Activated naive CD4-positive, alpha-beta T cell treated with anti-CD3 and anti-CD28 coated beads, Interleukin-2, amount 50 U/mL, for 72 hours (primary cell): ENCODE measurements at places on chromosomes 4 and X.

DNA sequence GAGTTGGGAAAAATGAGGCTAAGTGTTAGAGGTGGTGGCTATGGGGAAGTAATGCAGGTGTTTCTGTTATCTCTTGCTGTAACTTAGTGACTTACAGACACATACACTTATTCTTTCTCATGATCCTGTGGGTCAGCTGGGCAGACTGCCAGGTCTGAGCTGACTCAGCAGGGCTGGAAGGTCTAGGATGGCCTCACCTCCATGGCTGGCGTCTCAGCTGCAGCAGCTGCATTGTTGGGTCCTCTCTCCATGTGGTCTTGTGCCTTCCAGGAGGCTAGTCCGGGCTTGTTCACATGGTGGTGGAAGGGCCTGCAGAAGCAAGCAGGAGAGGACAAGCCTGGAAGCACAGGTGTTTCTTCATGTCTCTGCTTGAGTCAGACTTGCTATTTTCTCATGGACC lies 172.7 kb downstream of the NHS start:
- DNase-seq = no peak

DNA sequence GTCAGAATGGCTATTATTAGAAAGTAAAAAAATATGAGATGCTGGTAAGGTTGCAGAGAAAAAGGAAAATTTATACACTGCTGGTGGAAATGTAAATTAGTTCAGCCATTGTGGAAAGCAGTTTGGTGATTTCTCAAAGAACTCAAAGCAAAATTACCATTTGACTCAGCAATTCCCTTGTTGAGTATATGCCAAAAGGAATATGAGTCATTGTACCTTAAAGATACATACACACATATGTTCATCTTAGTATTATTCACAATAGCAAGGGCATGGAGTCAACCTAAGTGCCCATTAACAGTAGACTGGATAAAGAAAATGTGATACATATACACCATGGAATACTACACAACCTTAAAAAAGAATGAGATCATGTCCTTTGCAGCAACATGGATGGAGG lies 148.2 kb downstream of the COMMD8 start:
- DNase-seq = no peak

GRCh38 chrX:138485767-138486166 lies 225.8 kb downstream of the FGF13 start:
- DNase-seq = no peak

GRCh38 chr4:73751166-73751565 lies 10.8 kb downstream of the CXCL8 start:
- DNase-seq = no peak

- DNase-seq = no peak
These were observed 92.2 kb downstream of the DDIT4L start for GRCh38 chr4:100098011-100098545.

- DNase-seq = no peak
These were observed 22.0 kb downstream of the SORCS2 start for GRCh38 chr4:7214359-7214758.

DNA sequence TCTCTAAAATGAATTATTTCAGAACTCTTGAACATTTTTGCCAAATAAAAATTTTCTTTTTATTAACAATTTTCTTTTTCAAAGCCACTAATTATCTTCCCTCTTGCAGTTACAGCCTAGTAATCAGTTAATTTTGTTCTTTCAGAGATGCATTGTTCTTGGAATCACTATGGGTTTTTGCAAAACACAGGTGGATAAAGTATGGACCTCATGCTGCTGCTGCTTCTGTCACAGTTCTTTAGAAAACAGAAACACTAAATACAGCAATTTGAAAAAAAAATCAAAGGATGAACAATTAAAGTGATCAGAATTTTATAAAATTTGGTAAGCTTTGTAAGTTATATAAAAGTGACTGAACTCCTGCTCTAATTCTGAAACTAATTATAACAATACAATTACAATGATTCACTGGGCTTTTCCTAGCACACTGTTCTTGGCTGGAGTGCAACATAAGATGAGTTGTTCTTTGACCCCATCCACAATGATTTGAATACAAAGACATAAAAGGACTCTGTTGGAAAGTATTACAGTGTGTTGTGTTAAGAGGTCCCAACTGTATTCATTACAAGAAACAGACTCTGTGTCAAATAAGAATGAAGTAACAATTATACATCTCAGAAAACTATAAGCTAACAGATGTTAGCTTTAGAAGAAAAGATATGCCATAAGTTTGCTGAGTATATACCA lies 59.4 kb upstream of the GK2 start:
- no peak for DNase-seq

- no peak for DNase-seq
These were observed 43.2 kb downstream of the GALNT7 start for GRCh38 chr4:173211838-173212237.

GRCh38 chr4:13032936-13033335 lies 451.2 kb downstream of the RAB28 start:
- DNase-seq = no peak

GRCh38 chr4:172521248-172521647 lies 647.4 kb upstream of the GALNT7 start:
- no peak for DNase-seq

DNA sequence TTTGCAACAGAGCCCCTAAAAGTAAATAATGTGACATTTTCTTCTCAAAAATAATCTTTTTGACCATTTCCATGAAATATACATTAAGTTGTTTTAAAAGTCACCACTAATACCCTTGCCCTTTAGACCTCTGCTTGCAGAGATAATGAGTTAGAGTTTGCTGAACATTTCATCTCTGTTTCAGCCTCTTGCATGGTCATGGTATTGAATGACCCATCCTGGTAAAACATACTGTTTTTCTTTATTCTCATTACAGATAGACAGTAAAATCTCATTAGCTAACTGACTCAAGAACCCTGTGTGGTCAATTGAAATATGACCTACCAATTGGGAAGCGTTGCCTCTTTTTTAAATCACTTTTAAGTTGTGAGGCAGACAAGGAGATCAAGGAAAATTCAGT lies 916.7 kb downstream of the PDHA2 start:
- DNase-seq = no peak

GRCh38 chr4:93384241-93384640 lies 444.3 kb upstream of the ATOH1 start:
- DNase-seq = no peak

- no peak for DNase-seq
These were observed 101.9 kb downstream of the AMMECR1 start for GRCh38 chrX:110216027-110216426.

DNA sequence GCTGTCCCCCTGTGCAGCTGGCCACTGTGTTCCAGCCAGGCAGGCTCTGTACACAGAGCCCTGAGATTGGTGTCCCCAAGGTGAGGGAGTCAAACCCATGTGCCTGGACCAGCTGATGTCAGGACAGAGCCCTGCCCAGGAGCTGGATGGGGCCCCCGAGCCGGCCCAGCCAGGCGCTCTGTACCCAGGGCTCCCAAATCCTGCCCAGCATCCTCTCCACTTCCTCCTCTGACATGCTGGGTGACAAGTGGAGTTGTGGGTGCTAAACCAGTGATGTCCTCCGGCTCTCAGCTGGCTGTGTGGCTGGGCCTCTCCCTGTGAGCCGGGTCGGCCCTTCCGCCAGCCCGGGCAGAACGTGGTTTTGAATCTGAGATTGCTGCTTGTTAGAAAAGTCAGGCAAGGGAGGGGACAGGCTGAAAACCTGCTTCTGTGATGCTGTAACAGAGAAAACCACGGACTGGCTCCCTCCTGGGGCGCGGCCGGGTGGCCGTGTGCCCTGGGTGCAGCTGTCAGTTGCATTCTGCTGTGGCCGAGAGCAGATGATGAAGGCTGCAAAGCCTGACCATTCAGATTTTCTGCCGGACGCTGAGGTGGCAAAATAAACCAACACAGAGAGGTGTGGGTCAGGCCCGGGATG lies 7.9 kb upstream of the CPLX1 start:
- no peak for DNase-seq

- DNase-seq = no peak
These were observed 3.1 kb upstream of the FBXL5 start for GRCh38 chr4:15658136-15658770.

DNA sequence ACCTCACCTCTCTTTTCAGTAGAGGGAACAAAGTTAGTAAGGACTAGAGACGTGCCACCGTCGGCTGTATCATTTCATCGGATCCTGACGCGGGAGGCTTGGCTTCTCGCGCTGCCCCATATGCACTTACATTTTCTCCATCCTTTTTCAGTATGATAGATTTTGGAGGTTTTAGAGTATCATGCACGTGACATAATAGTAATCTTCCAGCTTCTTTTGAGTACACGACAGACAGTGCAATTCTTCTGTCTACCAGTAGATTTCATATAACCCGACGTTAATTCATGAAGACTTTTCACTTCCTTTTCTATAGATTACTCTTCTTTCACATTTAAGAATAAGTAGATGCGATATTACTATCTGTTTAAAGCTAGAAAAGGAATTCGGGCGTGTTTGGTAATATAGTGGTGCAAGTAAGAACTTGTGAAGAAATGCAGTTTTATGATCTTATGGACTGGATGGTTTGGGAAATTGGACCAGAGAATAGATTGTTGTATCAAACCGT lies 1.0 kb downstream of the CDS1 start:
- DNase-seq = no peak

DNA sequence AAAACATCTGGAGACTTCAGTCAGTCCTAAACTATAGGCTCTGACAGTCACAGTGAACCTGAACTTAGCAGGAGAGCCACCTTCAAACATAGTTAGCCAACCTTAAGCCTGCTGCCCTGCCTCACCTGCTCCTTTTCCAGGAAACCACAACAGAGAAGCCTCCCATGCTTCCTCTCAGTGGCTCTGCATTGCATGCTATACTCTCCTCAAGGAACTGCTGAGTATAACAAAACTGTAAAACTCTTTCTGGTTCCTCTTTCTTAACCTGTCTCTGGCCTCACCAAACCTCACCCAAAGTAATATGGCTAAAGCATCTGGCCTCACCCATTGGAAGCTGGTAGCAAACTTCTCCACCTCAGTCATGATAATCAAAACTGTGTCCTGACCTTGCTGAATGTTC lies 122.1 kb downstream of the ANKRD50 start:
- DNase-seq = no peak

- DNase-seq = no peak
These were observed 19.7 kb upstream of the LRBA start for GRCh38 chr4:151034829-151035228.

DNA sequence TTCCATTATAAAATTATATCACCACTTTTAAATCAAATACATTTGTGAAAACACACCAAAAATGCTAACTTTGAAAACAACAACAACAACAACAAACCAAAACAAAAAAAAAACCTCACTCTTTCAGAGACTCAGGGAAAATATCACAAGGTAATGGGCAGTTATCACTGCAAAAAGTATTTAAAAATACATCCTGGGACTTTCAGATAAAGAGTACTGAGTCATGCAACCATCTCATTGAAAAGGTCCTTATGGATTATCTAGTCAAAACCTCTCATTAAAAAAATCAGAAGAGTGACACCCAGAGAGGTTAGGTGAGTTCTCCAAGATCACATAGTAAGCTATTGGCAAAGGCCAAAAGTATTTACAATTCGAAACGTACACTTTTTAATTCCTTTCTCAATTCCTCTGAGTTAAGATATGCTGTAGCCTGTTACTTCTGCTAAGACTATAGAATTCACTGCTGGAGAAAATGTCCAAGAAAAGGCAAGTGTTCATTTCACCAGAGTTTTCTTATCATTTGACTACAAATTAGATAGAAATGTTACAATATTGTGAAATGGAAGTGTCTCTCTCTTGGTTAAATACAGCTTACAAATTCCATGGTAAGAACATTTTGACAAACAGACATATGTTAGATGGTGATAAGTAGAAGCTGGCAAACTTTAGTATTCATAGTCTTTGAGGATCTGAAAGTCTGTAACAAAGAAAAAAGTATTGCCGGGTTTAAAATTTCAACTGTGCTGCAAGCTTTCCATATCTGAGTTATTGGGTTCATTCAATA lies 9.3 kb downstream of the STX18 start:
- no peak for DNase-seq

GRCh38 chr4:38531141-38531727 lies 132.8 kb upstream of the KLF3 start:
- DNase-seq = no peak

DNA sequence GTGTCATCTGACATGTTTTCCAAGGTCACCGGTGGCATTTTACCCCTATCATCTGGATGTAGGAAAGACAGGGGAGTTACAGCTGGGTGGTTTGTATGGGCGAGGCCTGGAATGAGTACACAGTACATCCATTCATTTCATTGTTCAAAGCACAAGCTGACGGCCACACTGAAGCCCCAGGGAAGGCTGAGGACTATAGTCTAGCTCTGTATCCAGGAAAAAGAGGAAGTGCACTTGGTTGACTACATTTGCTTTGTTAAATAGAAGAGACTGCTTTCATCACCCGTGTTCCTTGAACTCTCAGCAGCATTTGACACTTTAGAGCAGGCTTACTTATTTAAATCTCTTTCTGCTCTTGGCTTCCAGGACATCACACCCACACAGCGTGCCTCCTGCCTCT lies 1041.0 kb upstream of the TENM3 start:
- no peak for DNase-seq

DNA sequence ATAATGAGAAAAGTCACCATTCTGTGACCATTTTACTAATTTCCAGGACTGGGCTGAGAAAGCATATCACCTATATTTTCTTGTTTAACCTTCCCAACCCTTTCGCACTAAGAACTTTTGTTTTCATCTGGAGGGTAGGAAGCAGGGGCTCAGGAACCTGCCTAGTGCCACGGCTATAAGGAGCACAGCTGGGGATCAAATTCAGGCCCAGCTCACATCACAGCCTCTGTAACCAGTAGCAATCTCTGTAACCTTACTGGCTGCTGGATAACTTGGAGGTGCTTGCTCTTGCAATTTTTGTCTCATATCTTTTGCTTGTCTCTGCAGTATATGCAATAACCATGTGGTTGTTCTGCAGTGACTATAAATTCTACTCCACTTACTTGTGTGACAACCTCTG lies 76.7 kb upstream of the PLAC1 start:
- DNase-seq = no peak

DNA sequence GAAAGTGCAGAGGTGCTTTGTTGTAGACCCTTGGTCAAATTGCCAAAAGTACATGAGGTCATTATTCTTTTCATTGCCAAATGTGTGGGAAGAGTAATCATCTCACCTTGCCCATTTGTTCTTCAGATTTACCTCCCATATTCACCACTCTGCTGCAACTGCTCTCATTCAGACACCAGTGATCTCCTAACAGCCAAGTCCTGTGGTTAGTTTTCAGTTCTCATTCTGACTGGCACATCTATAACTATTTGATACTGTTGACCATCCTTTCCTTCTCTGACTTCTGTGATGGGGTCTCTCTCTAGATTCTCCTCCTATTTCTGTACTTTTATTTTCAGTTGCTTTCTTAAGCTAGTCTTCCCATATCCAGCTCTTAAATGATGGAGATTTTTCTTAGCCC lies 39.8 kb downstream of the GRIA3 start:
- no peak for DNase-seq

DNA sequence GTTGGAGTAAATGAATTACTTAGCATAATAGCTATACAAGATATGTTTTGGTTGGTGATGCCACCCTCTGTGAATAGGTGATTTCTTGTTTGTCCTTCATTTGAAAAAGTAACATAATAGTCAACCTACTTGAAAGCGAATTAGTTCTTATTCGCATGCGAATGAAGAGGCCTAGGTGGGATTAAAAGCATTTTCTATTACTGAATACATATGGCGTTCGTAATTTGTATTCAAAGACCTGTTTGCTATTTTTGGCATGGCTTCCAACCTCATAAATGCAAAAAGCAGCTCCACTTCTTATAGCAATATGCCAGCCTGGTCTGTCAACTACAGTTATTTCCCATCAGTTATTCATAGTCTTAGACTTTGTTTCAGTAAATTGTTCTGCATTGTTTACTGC lies 261.3 kb downstream of the TENM3 start:
- no peak for DNase-seq
